ENCODE measurements at places on chromosomes 2 and 18.

- no peak for DNase-seq
Measured at GRCh38 chr2:74204436-74204835, 6.0 kb downstream of the MTHFD2 start.

GRCh38 chr2:110866045-110866444 lies 133.7 kb downstream of the ACOXL start:
- DNase-seq = no peak

DNA sequence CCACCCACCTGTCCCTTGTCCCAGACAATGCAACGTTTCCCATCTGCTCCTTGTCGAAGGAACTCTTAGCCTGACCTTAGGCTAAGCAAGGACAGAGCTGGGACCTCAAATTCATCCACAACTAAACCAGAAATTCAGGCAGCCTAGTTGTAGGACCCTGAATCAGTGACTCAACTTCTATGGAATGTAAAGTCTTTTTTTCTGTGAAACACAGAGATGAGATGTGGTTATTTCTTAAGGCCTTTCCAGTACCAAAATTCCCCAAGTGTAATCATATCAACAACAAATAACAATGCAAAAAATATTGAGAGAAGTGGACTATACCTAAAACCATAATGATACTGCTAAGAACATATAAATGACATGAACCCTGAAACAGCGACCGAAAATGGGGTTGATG lies 46.7 kb downstream of the EN1 start:
- DNase-seq = no peak

DNA sequence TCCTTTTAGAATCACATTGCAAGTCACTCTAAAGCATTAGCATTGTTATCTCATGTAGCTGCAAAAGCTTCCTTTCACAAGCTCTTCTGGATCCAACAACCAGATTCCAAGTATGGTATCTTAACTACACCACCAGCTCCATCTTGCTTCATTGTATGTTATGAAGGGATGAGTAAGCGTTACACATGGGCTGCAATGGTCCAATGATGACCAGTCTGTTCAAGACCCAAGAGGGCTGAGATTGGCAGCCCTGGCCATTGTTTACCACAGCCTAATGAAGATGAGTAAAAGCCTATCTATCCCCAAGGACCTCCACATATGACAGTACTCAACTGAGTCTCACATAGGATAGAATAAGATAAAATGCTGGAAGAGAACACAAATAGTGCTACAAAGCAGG lies 6.3 kb downstream of the CFLAR start:
- DNase-seq = no peak

DNA sequence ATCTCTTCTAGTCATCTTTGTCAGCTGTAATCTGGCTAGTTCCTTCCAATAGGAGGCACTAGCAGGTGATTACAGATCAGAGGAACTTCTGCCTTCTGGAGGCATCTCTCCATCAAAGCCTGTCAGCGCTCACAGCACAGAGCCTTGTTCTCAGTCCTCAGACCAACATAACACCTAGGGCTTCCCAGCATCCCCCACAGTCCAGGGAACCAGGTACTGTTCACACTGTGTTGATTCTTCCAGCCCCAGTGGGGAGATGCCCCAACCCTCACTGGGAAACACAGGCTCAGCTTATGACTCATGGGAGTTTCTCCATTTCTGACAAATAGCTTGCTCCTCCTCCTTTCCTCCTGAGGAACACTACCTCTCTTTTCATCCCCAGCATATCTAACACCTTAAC lies 601.7 kb downstream of the CBLN2 start:
- DNase-seq = no peak

GRCh38 chr2:230666885-230667712 lies 45.5 kb upstream of the CAB39 start:
- no peak for DNase-seq

DNA sequence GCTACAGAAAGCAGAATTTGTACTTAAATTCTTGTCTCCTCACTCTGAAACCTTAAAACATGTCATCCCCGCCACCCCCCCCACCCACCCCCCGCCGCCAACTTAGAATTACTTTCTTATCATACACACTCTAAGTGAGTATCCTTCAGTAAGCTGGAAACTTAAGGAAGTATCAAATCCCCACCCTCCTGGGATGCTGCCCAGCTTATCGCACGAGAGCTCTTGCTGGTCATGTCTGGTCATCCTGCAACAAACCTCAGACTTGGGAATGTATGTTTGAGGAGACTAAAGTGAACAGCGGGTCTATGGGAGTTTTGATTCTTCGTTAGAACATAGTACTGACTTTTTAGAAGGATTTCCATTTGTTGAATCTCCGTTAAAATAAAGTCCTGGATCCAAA lies 203.3 kb downstream of the PTGR3 start:
- DNase-seq = no peak

GRCh38 chr2:34995196-34995595 lies 1360.4 kb upstream of the CRIM1 start:
- no peak for DNase-seq

DNA sequence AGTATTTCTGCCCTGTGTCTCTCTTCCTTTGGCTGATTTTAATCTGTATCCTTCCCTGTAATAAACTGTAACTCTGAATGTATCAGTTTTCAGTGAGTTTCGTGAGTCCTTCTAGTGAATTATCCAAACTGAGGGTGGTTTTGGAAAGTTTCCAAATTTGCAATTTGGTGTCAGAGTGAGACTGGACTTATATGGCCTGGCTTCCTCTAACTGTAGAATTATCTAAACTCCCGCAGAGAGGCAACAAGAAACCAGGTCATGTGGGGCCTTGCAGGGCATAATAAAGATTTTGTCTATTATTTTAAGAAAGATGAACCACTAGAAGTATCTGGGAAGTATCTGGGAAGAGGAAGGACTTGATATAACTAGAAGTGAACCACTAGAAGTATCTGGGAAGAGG lies 95.3 kb upstream of the RNF152 start:
- DNase-seq = no peak

GRCh38 chr2:69789175-69789721 lies 40.2 kb upstream of the GMCL1 start:
- DNase-seq = no peak

DNA sequence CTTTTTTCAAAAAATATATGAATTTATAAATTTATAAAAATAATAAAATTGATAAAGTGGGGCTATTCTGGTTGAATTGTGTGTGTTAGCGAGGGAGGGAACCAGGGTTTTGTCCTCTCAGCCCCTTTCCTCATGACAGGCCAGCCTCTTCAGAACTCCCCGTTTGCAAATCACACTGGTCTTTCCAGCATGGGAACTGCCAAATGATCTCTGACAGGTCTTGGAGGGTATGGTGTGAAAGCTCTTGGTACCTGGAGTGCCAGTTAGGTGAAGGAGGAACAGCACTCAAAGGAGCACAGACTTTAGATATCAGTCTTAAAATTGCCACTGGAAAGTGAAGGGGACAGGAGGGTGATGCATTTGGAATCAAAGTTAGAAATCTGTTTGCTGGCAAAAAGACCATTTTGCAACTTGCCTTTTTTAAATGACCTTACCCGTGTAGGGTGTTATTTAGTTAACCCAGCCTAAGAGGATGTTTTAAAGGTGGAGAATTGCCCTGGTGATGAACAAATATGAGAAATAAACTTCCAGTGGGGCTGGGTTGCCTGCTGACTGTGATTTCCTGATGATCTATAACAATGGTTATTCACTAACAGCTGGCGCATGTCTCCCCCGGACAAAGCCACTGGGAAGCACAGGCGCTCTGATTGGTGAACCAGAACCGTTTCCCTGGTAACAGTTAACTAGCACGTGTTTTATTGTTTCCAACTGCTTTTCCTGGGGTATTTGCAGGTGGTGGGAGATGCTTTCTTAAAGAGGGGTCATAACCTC lies 85.3 kb upstream of the EFEMP1 start:
- DNase-seq = peak; percentile 85

DNA sequence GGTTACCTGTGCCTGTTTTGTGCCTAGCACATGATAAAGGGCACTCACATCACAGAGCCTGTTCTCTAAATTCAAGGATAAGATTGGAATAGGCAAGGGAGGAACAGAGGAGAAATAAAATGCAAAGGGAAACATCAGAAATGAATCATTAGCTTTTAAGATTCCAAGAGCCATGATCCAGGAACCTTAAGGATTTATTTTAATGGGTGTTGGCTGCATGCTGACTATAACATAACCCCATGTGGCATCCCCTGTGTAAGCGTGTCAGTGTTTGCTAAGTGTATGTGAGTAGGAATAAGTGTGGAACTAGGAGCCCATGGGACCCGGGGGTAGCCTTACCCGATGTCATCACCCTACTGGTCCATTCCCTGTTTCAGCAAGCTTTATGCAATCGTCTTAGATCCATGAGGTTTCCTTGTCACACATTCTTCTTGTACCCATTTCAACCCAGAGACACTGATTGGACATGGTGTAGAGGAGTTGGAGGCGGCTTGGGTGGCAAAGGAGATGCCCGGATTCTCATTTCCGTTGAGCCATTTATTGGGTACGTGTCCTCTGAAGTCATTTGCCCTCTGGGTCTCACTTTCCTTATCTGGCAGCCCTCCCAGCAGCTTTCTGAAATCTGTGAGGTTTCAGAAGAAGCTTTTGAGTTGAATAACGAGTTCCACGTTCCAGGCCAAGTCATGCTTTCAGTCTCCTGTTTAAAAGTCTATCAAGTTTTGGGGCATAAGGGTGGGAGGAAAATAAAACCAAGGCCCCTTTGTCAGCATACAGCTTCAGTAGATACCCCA lies 117.0 kb downstream of the MGAT5 start:
- DNase-seq = no peak

GRCh38 chr2:181241797-181242196 lies 215.4 kb upstream of the ITGA4 start:
- DNase-seq = no peak

GRCh38 chr2:187377340-187377739 lies 70.7 kb downstream of the CALCRL start:
- DNase-seq = no peak

DNA sequence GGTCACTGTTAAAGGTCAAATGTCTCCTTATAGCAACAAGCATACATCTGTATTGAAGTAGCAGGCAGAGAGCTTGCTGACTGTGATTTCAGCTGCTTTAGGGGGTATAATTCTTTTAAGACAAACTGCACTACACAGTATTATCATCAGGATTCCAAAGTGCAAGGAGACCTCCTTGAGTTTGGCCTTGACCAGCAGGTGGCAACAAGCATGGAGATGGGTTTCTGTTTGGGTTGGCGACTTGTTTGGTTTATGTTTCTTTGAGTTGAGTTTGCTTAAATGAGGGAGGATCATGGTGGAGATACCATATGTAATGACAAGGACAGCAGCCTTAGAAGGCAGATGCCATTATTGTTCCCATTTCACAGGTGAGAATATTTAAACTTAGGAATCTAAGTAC lies 681.0 kb upstream of the ID2 start:
- no peak for DNase-seq

- DNase-seq = no peak
Measured at GRCh38 chr2:107525406-107525805, 301.3 kb upstream of the RGPD4 start.

GRCh38 chr2:161947406-161947805 lies 126.6 kb downstream of the DPP4 start:
- no peak for DNase-seq

GRCh38 chr2:96808176-96808837 lies 7.8 kb upstream of the CNNM3 start:
- no peak for DNase-seq

DNA sequence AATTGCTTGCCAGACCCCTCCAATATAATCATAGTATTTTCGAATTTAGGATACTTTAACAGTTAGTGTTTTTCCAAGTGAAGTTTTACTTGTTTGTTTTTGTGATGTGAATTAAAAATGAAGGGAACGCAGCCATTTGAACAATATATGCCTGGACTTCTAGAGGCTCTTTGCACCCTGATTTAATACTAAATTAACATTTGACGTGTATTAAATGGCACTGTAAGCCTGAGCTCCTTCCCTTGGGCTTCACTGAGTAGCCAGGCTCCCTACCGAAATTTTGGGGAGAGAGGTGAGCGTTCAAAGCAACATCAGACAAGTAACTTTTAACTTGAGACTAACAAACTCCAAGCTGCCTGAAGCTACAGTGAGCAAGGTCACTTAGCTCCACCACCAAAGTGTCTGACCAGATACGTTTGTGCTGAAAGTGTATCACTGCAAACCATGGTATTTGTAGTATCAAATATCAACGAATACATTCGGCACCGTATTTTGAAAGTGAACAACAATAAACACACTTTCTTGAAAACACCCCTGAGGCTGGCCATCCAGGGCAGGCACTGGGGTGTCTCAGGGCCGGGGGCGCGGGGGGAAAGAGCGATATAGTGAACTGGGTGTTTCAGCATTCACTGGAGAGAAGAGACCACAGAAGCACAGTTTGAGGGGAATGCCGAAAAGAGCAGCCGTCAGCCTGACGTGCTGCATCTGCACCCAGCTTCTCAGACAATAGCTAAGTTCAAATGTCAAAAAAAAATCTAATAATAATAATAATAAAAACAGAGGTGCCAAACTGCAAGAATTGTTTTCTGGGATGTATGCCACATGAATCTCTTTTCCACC lies 7.7 kb upstream of the POU3F3 start:
- no peak for DNase-seq

All from NCI-H1092 (cell line).